ENCODE measurements at places on chromosomes 3 and 15.

GRCh38 chr3:152379415-152380042, 110.8 kb downstream of the MBNL1 start:
- no peak for DNase-seq

GRCh38 chr3:176522436-176522835, 674.8 kb downstream of the TBL1XR1 start:
- DNase-seq, result no peak

DNA sequence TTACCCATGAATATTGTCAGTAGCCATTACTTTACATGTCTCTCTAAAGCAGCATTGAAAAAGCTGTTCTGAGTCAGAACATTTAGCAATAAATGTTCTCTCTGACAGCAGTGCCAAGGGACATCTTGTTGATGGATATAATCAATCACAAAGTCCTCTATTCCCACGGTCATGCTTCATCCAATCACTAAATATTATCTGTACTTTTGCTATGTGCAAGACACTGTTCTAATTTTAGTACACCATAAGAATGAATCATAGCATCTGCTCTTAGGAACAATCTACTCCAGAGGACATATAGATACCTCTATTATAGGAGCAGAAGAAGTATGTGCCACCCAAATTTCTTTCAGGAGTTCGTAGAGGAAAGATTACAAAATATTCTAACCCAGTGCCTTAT, 142.5 kb upstream of the MBNL1 start:
- no peak for DNase-seq

GRCh38 chr3:45948311-45948781, 5.1 kb downstream of the CXCR6 start:
- no peak for DNase-seq

DNA sequence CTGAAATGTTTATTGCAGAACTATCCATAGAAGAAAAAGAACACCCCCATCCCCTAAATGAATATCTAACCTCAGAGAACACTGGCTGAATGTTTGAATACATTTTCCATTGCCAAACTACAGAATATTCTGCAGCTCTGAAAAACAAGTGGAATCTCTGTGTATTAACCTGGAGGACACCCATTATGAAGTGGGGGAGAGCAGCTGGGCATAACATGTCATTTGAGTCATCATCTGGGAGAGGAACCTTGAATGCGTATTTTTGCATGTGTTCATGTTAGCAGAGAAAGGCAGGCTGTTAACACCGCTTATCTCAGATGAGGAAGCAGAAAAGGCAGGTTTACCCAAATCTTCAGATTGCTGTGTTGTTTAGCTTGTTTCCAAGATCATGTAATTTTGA, 31.5 kb downstream of the ESYT3 start:
- DNase-seq, result no peak

DNA sequence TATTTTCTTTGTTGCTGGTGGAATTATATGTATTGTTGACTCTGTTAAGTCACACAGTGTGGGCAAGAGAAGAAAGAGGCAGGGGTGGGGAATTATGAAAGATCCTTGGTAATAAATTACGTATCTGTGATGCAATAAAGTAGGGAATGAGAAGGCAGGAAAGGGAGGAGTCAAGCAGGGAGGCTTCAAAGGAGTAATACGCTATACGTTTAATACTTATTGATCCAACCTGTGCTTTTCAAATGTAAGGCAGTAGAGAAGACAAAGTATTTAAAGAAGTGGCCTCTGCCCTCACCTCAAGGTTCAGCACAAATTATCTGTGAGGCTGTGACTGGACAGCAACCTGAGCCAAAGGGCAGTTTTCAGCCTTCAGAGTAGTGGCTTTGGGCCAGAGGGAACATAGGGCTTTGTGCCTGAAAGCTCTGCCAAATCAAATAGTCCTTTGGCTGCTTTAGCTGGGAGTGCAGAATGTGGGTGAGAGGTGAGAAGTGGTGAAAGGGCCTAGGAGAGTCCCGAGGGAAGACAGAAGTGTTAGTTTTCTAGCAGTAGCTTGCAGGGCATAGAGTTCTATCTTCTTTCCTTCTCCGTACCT, 1.2 kb upstream of the PLIN1 start:
- no peak for DNase-seq

DNA sequence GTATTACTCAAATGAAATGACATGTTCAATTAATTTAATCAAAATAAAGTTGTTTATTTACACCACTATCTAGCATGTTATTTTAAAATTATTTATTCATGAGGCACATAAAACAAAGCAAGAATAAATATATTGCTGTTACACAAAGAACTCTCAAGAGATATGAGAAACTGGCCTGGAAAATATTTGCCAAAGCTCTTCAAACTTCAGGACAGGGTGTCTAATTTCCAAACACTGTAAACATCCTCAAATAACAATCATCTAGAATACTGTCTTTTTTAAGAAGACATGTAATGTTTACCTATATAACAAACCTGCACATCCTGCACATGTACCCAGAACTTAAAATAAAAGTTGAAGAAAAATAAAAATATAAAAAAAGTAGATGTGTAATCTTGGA, 876.6 kb downstream of the TUSC7 start:
- DNase-seq, result no peak

DNA sequence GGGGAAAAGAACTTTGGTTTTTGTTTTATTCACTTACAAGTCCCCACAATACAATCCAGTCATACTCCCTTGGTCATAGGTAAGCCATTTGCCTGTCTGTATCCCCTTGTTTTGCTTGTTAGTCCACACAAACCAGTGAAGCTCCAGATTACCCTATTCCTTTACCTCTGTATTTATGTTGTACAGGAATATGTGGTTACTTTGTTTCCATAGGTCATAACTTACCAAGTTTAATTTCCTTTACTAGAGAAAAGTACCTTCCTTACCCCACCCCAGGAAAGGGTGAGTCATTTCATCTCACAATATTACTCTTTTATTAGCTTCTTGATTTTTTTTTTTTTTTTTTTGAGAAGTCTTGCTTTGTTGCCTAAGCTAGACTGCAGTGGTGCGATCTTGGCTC, 113.4 kb upstream of the LRRFIP2 start:
- no peak for DNase-seq

GRCh38 chr3:52920841-52921240, 23.5 kb upstream of the STIMATE start:
- DNase-seq, result no peak

DNA sequence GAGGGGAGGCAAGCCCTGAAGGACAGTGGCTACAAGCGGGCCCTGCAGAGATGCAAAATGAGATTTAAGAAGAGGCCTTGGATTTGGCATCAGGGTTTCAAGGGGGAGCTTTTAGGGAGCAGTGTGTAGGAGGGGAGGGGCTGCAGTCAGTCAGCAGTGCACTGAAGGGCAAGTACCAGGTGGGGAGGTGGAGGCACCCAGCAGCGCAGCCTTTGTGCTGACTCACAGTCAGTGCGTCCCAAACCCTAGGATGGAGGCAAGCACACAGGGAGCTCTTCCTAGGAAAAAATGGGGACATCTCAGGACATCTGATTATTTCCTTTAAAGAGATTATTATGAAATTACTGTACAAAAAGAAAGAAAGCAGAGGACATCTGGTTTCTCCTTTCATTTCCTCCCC, 80.0 kb downstream of the AAGAB start:
- no peak for DNase-seq

DNA sequence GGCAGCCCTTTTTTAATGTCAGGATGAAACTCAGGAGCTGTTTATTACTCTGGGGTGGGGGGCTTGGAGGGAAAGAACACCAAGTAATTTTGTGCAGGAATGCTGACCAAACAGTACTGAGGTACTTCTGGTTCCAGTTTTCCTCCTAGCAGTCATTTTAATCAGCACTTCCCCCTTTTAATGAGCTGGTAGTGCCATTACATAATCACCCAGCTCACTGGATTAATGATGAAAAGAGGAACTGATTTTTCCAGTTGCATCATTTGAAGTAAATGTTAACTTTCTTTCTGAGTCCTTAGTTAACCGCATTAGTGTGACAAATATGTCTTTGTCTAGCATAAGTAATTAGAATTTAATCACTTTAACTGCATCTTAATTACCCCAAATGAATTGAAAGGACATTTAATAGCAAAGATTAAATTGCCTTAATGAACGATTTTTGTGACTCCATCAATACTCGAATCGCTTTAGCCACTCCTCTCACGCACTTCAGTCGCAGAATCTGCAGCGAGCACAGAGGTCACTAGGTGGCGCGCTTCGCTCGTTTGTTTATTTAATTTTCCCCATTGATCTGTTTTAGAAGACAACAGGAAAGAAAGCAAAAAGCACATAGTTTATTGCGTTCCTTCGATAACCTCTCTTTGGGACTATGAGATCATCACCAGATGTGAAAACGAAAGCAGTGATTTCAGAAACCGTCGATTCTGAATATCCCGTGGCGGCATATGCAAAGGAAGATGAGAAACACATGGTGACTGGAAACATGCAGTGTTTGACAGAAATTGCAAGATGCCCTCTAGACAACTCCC, 9.8 kb downstream of the ONECUT1 start:
- peak; percentile 64 for DNase-seq

GRCh38 chr3:30098243-30098642, 508.2 kb upstream of the TGFBR2 start:
- no peak for DNase-seq

DNA sequence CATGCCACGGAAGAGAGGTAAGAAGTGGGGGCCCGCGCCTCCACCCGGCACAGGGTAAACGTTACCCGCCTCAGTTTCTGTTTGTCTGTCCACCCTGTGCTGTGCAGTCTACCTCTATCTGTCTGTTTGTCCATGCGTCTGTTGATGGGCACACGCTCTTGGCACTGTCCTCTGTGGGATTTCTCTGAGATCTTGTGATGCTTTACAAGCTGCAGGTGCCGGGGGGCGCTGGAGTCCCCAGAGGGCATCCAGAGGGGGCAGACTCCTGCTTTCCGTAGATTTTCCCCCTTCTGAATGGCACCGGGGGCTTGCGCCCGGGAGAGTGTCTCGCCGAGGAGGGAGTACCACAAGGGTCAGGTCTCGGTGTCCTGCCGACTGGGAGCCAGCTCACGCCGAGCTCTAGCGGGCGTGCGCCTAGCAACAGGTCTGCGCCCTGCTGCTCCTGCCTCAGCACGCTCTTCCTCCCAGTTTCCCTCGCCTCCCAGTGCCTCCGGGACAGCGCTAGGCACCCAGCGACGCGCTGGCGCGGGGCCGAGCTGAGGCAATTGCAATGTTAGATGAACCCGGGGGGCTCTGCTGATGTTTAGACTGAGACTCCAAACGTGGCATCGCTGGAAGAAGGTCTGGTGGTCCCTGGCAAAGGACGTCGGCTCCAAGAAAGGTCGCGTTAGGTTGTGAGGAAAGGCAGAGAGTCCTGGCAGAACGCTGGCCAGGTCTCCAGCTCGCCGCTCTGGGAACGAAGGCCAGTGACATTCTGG, 667 bp downstream of the CEMIP start:
- no peak for DNase-seq

DNA sequence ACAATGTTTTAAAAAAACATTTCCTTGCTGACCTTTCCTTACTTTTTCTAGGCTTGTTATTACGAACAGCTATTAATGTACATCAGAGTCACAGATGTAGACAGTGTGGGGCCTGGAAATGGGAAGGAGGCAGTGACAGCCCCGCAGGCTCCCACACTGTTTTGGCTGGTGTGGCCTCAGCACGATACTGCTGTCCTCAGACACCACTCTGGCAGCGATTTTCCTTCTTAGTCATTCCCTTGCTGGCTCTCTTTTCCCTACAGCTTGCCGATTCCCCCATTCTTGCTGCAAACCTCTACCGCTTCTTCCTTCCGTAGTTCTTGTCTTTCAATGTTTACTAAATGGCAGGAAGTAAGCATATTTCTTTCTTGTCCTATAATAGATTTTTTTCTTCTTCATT, 113.1 kb downstream of the ABI3BP start:
- no peak for DNase-seq

DNA sequence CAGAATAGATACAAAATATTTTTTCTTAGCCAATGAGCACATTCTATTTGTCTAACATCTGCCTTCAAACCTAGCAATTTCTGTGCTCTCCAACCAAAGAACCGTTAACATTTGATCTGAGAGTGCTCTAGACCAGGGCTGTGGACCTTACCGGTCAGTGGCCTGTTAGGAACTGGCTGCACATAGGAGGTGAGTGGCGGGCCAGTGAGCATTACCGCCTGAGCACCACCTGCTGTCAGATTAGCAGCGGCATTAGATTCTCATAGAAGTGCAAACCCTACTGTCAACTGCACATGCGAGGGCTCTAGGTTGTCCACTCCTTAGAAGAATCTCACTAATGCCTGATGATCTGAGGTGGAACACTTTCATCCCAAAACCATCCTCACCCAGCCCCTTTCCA, 131.7 kb downstream of the CADM2 start:
- DNase-seq, result no peak

DNA sequence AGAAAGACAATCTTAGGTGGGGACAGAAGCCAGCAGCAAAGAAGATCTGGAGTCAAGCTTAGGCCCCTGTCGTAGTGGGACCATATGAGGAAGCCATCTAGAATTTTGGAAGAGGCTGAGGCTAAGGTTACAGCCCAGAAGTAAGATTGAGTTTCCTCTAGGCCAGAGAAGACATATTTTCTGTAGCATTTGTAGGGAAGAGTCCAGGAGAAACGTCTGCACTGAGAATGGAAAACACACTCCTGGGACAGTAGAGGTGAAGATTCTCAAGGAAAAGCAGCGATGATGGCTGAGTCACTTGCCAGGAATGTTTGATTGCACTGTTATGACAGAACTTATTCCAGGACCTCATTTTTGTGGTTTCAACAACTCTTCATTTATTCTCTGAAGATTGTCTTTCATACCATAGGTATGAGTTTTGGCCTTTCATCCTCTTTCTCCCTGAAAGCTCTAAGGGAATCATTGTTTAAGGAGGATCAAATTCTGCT, 107.2 kb downstream of the GTPBP8 start:
- DNase-seq, result no peak

- no peak for DNase-seq
Measured at GRCh38 chr3:112531358-112531781, 30.4 kb downstream of the ATG3 start.
